ENCODE measurements at places on chromosomes 5 and 9. TPM values are rescaled to one million over a fixed set of nuclear protein-coding genes. Genes with fewer than 3 reads are reported as not detected.

DMRT2 gene
- not detected for total RNA-seq

SLC36A3 gene
- not detected for total RNA-seq

OSTF1 gene
- 93.8 TPM for total RNA-seq

ACTBL2 gene
- under 0.01 TPM for total RNA-seq

MZB1 gene
- 0.22 TPM for total RNA-seq

PCDHGB4 gene
- 11.3 TPM for total RNA-seq

ZNF300 gene
- total RNA-seq: 5.4 TPM

GABRB2 gene
- not detected for total RNA-seq

CNTFR gene
- total RNA-seq: not detected

GM2A gene
- total RNA-seq: 15.3 TPM

ANKRD31 gene
- total RNA-seq: under 0.01 TPM

PCDHGA10 gene
- 5.2 TPM for total RNA-seq

NPDC1 gene
- 8.2 TPM for total RNA-seq

FCN2 gene
- total RNA-seq: not detected

SLC46A2 gene
- not detected for total RNA-seq

PCDHA9 gene
- total RNA-seq: 0.09 TPM

SLCO6A1 gene
- not detected for total RNA-seq

ARHGEF39 gene
- total RNA-seq: 0.17 TPM

RORB gene
- total RNA-seq: not detected

COL23A1 gene
- 0.43 TPM for total RNA-seq

KLHL3 gene
- total RNA-seq: 48.6 TPM

CCL21 gene
- total RNA-seq: 1.4 TPM

LECT2 gene
- not detected for total RNA-seq

SPINK4 gene
- not detected for total RNA-seq

DMRT3 gene
- total RNA-seq: not detected

ALDH7A1 gene
- total RNA-seq: 23.3 TPM

SYK gene
- total RNA-seq: not detected

TLX3 gene
- total RNA-seq: not detected

GPRIN1 gene
- total RNA-seq: 3.9 TPM

HTR1A gene
- not detected for total RNA-seq

PCDHB5 gene
- total RNA-seq: 0.43 TPM

SIMC1 gene
- 1.6 TPM for total RNA-seq

TMC1 gene
- total RNA-seq: 0.22 TPM

PDE6A gene
- 0.11 TPM for total RNA-seq

Data from dermis lymphatic vessel endothelial cell (primary cell).